Cerebellum (tissue), 4 donors: ENCODE measurements at places on chromosomes 12 and 14.

DNA sequence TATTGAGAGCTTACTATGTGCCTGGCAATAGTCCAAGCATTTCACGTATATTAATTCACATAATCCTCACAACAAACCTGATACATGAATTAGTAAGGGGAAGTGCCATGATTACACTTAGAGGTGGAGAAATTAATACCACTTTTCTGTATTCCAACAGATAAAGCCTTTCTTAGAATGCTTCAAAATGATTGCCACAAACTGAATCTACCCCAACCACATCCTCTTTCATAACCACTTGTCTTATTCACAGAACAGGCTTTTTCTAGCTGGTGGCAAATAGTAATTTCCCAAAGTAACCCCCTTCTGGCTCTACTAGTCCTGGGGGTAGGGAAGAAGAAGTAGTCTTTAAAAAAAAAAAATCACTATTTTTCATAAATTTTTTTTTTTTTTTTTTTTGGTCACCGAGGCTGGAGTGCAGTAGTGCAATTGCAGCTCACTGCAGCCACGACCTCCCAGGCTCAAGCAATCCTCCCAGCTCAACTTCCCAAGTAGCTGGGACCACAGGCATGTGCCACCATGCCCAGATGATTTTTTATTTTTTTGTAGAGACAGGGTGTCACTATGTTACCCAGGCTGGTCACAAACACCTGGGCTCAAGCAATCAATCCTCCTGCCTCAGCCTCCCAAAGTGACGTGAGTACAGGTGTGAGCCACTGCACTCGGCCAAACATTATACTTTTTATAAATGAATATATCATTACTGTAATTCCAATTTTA lies 59.0 kb upstream of the ARID2 start:
- DNase-seq = no peak

DNA sequence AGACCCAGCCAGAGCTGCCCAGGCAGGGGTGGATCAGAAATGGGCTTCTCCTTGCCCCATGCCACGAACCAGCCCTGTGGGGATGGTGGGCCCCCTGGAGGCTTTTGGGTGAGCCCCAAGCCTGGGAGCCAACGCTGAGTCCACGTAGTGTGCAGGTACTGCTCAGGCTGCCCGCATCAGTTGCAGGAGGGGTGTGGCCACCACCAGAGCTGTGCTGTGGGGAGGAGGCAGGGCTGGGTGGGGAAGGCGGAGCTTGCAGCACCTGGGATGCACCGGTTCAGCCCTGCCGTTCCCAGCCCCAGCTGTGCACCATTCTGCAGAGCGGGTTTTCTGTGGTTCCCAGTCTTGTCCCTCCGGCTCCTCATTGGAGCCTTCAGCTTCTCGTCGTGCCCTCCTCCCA lies 36.3 kb downstream of the IL31 start:
- DNase-seq = peak; percentile 36

- DNase-seq = no peak
These were observed 16.9 kb downstream of the BATF start for GRCh38 chr14:75539162-75539560.

- peak; percentile 59 for DNase-seq
These were observed 46.0 kb downstream of the SH2B3 start for GRCh38 chr12:111451649-111452129.

DNA sequence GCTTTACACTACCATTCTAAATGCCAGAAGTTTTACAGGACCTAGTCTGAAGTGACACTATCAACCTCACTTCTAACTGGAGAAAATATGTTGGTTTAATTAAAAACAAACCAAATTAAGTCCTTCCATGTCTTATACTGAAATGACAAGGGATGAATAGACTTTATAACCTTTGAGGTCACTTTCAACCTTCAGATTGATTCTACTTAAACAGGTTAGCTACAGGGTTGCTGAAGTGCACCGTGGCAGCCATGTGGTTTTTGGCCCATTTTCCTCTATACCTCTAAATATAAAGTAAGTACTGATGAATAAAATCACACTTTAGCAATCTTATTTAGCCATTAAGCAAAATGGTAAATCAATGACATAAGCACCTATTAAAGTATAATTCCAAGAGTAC lies 3.9 kb downstream of the SLC38A2 start:
- DNase-seq = no peak

- DNase-seq = no peak
These were observed 74.4 kb upstream of the LRFN5 start for GRCh38 chr14:41532255-41532654.

GRCh38 chr12:16163901-16164300 lies 113.6 kb downstream of the SLC15A5 start:
- DNase-seq = no peak

DNA sequence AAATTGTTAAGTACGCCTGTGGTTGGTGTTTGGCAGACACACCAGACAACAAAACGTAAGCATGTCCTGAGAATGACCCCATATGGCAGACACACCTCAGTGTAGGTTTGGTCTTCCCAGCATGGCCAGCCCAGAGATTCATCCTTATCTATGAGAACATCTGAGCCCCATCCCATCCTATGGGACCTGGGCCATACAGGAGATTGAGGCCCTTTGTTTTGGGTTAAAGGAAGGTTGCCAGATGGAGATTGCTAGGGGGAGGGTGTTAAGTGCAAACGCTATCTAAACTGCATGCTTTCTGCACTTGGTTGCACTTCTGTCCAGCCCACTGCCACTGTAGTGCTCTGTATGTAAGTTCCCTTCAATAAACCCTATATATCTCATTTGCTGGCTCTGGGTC lies 4.1 kb upstream of the PCNX4 start:
- no peak for DNase-seq

GRCh38 chr12:1811281-1811947 lies 9.0 kb upstream of the LRTM2 start:
- no peak for DNase-seq

GRCh38 chr12:101172316-101172715 lies 37.7 kb downstream of the SLC5A8 start:
- DNase-seq = no peak

GRCh38 chr12:8045952-8046944 lies 13.7 kb downstream of the FOXJ2 start:
- DNase-seq = peak; percentile 80

- DNase-seq = no peak
These were observed 14.1 kb downstream of the JAG2 start for GRCh38 chr14:105154476-105154871.

- no peak for DNase-seq
These were observed 674.3 kb upstream of the MDGA2 start for GRCh38 chr14:48349689-48350088.

- no peak for DNase-seq
These were observed 59.0 kb downstream of the CFAP54 start for GRCh38 chr12:96548384-96548783.

- DNase-seq = peak; percentile 38
These were observed 35.8 kb upstream of the LTBP2 start for GRCh38 chr14:74647678-74648461.

GRCh38 chr12:42603246-42603990 lies 13.9 kb upstream of the PRICKLE1 start:
- no peak for DNase-seq

GRCh38 chr12:124586756-124587155 lies 19.3 kb upstream of the NCOR2 start:
- DNase-seq = no peak
